ENCODE measurements at places on chromosomes 4 and X.

DNA sequence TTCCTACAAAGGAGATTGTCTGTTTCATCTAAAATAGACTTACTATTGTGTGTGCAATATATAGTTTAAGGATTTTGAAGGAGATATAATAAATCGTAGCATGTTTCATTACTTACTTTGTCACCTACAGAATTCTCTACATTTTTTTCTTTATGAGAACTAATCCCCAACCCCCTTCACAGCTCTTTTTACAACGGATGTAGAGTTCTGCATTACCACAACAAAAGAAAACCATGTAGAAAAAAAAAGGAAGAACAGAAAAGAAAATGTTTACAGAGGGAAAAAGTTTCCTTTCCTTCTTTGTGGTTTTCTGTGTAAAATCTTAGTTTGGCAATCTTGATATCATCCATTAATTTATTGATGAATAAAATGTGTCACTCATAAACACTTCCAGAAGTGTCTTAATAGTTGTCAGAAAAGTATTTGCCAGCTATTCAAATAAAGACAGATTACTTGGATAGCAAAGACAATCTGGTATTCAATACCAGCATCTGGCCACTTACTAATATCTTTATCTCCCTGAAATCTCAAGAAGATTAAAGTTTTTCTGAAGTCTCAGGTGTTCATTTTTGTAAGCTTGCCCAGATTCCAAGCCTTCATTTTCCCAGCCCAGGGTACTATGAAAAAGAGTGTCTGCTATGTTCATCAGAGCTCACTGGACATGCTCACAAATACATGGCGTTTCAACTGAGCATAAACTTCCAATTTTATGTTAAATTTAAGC is 806.8 kb downstream of the PCDH19 start:
- DNase-seq = no peak

GRCh38 chr4:88758264-88758663 is 60.6 kb upstream of the NAP1L5 start:
- DNase-seq = no peak

GRCh38 chr4:84964995-84965552 is 1.4 kb downstream of the WDFY3 start:
- DNase-seq = no peak

- no peak for DNase-seq
Measured at GRCh38 chr4:85486425-85487086, 11.6 kb downstream of the ARHGAP24 start.
